ENCODE measurements at places on chromosomes 12 and 14.

GRCh38 chr12:108821407-108822397 lies 35.7 kb downstream of the SSH1 start:
- peak overlapping the region; percentile 3 for H3K4me3 ChIP-seq
- peaks cover 44% of the 10 kb centered on the region for H3K36me3 ChIP-seq
- H3K27ac ChIP-seq = peak overlapping the region; percentile 99
- H3K4me1 ChIP-seq = peaks cover 70% of the 10 kb centered on the region
- H3K27me3 ChIP-seq = peaks cover 7% of the 10 kb centered on the region

- no peaks in the 10 kb centered on the region for H3K36me3 ChIP-seq
- no peaks in the 10 kb centered on the region for H3K4me1 ChIP-seq
- H3K27ac ChIP-seq = no peak overlapping the region
- no peak overlapping the region for H3K4me3 ChIP-seq
These were observed 27.7 kb upstream of the TBX3 start for GRCh38 chr12:114711689-114712152.

- peaks cover 2% of the 10 kb centered on the region for H3K27me3 ChIP-seq
- peaks cover 30% of the 10 kb centered on the region for H3K4me1 ChIP-seq
- H3K27ac ChIP-seq = no peak overlapping the region
- no peaks in the 10 kb centered on the region for H3K36me3 ChIP-seq
- H3K4me3 ChIP-seq = no peak overlapping the region
- no peak for DNase-seq
These were observed 32.7 kb downstream of the VCPKMT start for GRCh38 chr14:50083467-50084337.

DNA sequence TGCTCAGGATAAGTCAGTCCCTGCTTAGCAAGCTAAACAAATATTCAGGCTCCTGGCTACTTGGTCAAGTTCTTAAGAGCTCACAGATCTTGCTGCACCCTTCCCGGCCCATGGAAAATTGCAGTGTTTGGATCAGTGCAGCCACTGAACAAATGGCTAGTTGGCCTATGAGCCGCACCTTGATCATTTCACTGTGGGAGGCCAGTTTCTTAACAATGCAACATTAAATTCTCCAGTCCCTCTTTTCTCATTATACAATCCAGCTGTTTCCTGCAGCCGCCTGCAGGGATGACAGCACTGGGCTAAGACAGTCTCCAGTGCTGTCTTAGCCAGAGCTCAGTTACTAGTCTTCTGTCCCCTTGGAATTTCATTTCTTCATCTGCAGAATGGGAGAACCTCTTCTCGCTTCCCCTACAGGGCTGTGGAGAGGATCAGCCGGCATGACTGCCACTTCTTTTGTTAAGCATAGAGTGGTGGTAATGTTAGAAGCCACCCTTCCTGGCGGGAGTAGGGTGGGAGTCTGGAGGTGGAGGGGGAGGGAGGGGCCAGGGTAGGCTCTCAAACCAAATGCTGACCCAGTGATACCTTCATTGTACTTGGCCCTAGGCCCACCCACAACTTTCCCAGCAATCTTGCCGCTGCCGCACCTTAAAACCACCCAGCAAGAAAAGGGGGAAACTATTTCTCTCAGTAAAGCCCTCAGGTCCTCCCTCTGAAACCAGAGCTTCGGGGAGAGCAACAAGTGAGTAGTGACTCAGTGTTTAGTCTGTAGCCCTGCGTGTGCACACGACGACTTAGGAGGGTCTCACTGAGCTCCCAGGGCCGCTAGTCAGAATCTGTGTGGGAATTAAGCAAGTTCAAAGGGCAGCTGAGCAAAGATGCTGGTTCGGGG lies 145.7 kb downstream of the NUAK1 start:
- peak overlapping the region; percentile 2 for H3K4me3 ChIP-seq
- peaks cover 51% of the 10 kb centered on the region for H3K4me1 ChIP-seq
- H3K27ac ChIP-seq = peak overlapping the region; percentile 9
- peaks cover 5% of the 10 kb centered on the region for H3K36me3 ChIP-seq
- peak; percentile 34 for DNase-seq

DNA sequence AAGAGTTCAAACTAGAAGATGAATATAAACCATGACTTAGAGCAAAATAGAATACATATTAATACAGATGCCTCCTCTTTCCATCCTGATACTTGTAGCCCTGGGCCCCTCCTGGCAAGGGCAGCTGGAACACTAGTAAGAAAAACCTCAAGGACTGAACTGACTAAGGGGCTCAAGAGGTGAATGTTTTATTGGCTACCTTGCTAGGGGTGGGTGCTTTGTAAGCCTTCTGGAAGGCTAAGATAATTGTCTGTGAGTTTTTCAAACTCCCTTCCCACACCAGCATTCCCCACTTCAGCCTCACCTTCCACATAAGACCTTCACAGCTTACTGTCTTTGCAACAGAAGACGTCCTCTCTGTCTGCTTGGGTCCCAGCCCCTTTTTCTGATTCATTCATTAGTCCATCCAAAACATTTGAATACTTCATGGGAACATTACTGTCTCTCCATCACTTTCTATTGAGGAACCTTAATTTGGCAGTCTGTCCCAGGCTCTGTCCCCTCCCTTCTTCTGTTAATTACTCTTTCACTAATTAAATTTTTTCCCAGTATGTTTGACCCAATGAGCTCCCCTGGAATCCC lies 1.1 kb upstream of the MARCHF9 start:
- DNase-seq = no peak
- H3K27me3 ChIP-seq = peaks cover 34% of the 10 kb centered on the region
- peak overlapping the region; percentile 83 for H3K4me3 ChIP-seq
- peaks cover 37% of the 10 kb centered on the region for H3K4me1 ChIP-seq

- peaks cover 5% of the 10 kb centered on the region for H3K4me1 ChIP-seq
- H3K4me3 ChIP-seq = peak within 1 kb of the TSS; percentile 63
- H3K27ac ChIP-seq = no peak within 1 kb of the TSS
- H3K27me3 ChIP-seq = peaks cover 6% of the 10 kb centered on the region
- no peaks in the 10 kb centered on the region for H3K36me3 ChIP-seq
These were observed at the start of gene CCDC175 for GRCh38 chr14:59576332-59577294. Gene CCDC175 (minus strand): TSS chr14:59576812. CDS start chr14:59576775, 37 bp downstream.

DNA sequence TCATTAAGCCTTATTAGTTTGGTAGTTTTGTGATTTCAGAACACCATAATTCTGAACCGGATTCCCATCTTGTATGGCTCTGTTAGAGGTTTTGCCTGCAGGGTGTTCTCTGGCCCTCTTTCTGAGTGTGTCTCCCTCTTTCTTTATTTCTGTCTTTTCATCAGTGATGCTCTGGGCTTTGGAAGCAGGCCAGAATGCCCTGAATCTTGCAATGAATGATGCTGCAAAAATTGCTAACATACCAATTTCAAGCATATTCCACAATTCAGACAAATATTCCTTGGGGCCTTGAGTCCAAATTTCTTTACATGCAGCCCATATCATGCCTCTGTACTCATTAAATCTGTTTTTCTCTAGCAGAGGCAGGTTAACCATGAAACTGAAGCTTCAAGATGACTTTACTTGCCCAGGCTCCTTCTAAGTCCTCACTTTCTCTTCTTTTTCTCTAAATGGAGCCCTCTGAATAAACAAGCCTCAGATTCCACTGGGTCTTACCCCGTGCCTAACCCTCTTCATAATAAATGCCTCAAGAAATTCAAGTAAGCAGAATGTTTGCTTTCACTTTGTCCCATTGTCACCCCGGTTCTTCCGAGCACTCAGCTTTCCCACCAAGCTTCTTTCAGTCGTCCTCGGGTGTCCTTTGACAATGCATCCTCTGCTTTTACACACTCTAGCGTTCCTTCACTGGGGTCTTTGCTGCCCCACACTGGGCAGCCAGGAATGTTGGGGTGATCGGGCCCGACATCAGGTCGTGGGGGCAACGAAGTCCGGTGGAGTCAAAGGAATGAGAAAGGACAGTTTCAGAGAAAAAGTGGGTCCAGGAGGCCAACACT lies 78.8 kb upstream of the SLC38A4 start:
- peaks cover 2% of the 10 kb centered on the region for H3K27me3 ChIP-seq
- DNase-seq = peak; percentile 42
- H3K36me3 ChIP-seq = peaks cover 16% of the 10 kb centered on the region
- H3K27ac ChIP-seq = peak overlapping the region; percentile 96
- H3K4me3 ChIP-seq = peak overlapping the region; percentile 87

DNA sequence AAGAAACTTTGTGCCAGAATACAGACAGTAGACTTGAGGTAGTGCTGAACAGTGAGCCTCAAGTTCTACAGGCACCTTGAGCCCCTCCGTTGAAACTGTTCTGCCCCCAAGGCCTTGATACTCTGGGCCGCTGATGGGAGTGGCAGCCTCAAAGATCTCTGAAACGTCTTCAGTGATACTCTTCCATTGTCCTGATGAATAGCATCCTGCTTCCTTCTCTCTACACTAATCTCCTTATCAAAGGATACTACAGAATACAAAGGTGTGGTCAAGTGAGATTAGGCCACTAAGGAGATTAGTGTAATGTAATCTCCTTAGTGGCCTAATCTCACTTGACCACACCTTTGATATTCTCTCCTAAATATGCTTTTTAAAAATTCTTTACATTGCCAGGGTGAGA lies 419.8 kb upstream of the SEL1L start:
- H3K4me1 ChIP-seq = no peaks in the 10 kb centered on the region
- no peak overlapping the region for H3K4me3 ChIP-seq
- DNase-seq = no peak

DNA sequence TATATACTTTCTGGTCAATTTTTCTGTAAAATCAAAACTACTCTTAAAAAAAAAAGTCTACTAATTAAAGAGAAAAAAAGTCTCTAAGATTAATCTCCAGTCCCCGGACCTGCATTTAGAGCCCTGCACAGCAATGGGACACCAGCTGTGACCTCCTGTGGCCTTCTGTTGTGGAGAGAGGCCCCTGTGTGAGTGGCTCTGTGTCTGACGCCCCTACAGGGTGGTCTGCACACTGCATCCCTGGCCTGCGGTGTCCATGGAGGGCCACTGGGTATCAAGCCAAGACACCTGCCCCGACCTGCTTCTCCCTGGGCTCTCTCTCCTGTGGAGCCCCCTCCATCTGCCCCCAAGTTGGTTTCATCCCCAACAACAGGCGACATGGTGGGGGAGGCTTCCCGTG lies 248.0 kb upstream of the DIO3 start:
- H3K4me1 ChIP-seq = no peaks in the 10 kb centered on the region
- no peak overlapping the region for H3K4me3 ChIP-seq
- peaks cover 14% of the 10 kb centered on the region for H3K27me3 ChIP-seq
- DNase-seq = no peak
- peaks cover 10% of the 10 kb centered on the region for H3K36me3 ChIP-seq

DNA sequence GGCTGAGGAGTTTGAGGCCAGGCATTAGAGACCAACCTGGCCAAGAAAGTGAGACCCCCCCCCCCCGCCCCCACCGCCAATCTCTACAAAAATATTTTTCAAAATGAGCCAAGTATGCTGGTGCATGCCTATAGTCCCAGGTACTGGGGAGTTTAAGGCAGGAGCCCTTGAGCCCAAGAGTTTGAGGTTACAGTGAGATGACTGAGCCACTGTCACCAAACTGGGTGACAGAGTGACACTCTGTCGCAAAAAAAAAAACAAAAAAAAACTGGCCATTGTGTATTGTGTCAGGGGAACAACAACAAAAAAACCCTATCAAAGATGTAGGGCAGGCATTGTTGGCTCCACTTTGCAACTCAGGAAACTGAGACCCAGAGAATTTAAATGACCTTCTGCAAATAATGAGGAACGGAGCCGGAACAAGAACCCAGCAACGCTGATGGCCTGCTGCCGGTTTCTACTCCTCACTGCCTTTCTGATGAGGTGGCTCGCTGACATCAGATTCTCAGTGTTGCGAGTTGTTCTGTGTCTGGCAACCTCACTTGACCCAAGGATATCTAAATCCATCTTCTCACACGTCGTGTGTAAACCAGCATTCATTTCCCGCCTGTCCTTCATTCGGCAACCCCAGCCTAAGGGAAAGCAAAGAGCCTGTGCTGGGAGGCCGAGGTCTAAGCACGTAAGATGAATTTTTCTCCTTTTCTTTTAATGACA lies 195.2 kb upstream of the CRY1 start:
- H3K27me3 ChIP-seq = peaks cover 4% of the 10 kb centered on the region
- H3K4me1 ChIP-seq = no peaks in the 10 kb centered on the region
- no peaks in the 10 kb centered on the region for H3K36me3 ChIP-seq
- H3K4me3 ChIP-seq = no peak overlapping the region
- no peak overlapping the region for H3K27ac ChIP-seq

- H3K27me3 ChIP-seq = peaks cover 3% of the 10 kb centered on the region
- no peaks in the 10 kb centered on the region for H3K4me1 ChIP-seq
- no peak for DNase-seq
- no peak overlapping the region for H3K4me3 ChIP-seq
- H3K27ac ChIP-seq = no peak overlapping the region
These were observed 6.0 kb downstream of the INSM2 start for GRCh38 chr14:35539969-35540368.

GRCh38 chr12:107302649-107303341 lies 209.4 kb upstream of the CRY1 start:
- no peaks in the 10 kb centered on the region for H3K27me3 ChIP-seq
- no peaks in the 10 kb centered on the region for H3K36me3 ChIP-seq
- no peak overlapping the region for H3K27ac ChIP-seq
- no peak overlapping the region for H3K4me3 ChIP-seq
- DNase-seq = no peak

DNA sequence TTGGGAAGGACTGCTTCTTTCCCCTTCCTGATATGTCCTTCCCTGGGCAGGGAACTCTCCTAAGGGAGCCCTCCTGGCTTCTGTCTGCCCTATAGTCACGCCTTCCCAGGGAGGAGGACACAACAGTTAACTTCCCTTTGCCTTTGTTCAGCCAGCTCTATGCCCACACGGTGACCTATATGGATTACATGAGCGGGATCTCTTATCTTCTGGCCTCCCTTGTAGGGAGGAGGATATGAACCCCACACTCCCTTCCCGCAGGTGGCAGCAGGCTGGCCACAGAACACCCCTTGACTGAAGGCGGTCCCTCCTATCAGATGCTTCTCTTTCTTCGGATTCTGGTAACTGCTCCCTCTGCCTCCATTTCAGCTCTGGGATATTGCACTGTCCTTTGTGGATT lies 135.6 kb upstream of the MAX start:
- peak overlapping the region; percentile 78 for H3K4me3 ChIP-seq
- peaks cover 48% of the 10 kb centered on the region for H3K4me1 ChIP-seq
- peaks cover 2% of the 10 kb centered on the region for H3K27me3 ChIP-seq
- no peaks in the 10 kb centered on the region for H3K36me3 ChIP-seq
- peak overlapping the region; percentile 92 for H3K27ac ChIP-seq

- H3K4me1 ChIP-seq = no peaks in the 10 kb centered on the region
- H3K27me3 ChIP-seq = no peaks in the 10 kb centered on the region
- H3K27ac ChIP-seq = no peak overlapping the region
- H3K4me3 ChIP-seq = no peak overlapping the region
- no peak for DNase-seq
These were observed 483.7 kb downstream of the MDGA2 start for GRCh38 chr14:47191700-47192099.

DNA sequence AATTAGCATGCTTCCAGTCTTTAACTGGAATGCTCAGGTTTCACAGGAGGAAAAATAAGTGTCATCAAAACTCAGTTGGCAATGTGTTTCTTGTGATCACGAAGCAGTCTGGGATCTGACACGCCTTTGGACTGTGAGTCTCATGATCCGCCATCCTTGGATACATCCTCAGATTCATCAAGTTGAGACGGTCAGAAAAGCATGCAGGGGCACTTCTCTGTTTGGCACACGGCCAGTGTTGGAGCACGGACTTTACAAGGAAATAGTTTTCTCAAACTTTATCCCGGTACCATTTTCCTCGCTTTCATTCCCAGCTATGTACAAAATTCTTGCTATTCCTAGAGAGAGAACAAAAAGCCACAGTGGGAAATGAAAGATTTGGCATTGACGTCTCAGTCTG lies 88.4 kb upstream of the PARP11 start:
- H3K27ac ChIP-seq = no peak overlapping the region
- H3K27me3 ChIP-seq = peaks cover 11% of the 10 kb centered on the region
- H3K4me1 ChIP-seq = no peaks in the 10 kb centered on the region
- H3K36me3 ChIP-seq = peaks cover 9% of the 10 kb centered on the region
- no peak for DNase-seq
- H3K4me3 ChIP-seq = no peak overlapping the region

Data from HFFc6 (cell line).